ENCODE measurements at places on chromosomes 1 and 21.

- DNase-seq: no peak
Measured at GRCh38 chr1:233094269-233094668, 143.9 kb downstream of the NTPCR start.

DNA sequence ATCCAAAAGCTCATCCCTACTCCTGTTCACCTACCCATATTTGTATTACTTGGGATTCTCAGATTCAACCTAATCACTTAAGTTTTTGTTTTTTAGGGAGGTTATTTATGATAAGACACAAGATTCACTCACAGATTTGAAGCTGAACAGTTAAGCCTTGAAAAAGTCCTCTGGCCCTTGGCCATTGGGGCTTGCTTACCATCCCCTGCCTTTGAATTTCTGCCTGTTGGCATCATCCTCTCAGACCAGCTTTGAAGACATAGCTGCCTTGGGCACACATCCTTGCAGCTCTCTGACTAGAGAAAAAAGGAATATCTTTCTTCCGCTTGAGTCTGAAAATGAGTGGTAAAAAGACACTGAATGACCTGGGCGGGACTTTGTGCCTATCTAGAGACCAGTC lies 41.8 kb upstream of the RALGPS2 start:
- DNase-seq: no peak

DNA sequence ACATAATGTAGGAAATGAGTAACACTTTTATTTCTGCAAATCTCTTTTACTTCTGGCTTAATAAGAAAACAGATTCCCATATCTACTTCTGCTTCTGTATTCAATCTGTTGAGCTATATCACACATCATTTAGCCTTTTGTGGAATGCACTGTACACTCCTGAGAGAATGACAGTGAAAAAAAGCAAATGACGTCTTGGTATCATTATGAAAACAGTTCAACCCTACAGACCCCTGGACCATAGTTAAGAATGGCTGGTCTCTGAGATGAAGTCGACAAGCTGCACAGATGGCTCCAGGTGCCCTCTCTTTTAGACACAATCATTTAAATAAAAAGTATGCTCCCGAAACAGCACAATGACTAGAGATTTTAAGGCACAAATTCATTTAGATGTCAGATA lies 247.0 kb downstream of the RERE start:
- no peak for DNase-seq

GRCh38 chr1:219296430-219297355 lies 123.0 kb downstream of the LYPLAL1 start:
- no peak for DNase-seq

DNA sequence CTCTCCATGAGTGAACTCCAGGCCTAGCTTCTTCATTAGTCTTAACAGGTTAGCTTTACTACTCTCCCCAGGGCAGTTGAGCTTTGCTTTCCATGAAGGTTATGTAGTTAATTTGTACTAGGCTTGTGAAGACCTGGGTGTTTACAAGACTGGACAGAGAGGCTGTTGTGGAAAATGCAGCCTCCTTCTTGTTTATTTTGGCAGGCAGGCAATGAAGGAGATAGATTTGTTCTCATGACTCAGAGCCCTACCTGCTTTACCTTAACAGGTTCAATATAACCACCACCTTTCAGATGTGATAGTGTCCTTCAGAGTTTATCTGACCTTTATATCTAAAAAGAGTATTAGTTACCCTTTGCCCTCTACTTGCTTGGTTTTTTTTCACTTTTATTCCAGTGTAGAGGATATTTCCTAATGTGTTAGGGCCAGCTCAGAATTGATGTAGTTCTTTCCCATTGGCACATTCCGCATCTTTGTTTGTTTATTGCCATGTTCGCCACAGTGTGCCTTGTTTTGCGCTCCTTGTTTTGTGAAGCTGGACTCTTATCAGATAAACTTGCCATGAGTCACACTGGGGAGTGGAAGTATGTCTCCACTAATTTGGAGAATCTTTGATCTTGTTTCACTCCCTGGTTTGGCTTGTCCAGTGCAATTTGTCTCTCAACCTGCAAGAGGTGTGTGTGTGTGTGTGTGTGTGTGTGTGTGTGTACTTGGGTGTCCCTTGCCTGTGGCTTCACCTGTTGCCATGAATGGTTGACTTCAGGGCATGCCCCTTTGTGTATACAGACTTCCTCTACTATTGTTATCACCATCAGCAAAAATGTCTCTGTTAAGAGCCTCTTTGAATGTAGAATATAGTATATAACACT lies 87.4 kb upstream of the MACF1 start:
- DNase-seq: no peak

GRCh38 chr1:52836035-52836434 lies 6.5 kb upstream of the ZYG11A start:
- DNase-seq: no peak

GRCh38 chr21:28538987-28539622 lies 453.6 kb downstream of the LTN1 start:
- no peak for DNase-seq

DNA sequence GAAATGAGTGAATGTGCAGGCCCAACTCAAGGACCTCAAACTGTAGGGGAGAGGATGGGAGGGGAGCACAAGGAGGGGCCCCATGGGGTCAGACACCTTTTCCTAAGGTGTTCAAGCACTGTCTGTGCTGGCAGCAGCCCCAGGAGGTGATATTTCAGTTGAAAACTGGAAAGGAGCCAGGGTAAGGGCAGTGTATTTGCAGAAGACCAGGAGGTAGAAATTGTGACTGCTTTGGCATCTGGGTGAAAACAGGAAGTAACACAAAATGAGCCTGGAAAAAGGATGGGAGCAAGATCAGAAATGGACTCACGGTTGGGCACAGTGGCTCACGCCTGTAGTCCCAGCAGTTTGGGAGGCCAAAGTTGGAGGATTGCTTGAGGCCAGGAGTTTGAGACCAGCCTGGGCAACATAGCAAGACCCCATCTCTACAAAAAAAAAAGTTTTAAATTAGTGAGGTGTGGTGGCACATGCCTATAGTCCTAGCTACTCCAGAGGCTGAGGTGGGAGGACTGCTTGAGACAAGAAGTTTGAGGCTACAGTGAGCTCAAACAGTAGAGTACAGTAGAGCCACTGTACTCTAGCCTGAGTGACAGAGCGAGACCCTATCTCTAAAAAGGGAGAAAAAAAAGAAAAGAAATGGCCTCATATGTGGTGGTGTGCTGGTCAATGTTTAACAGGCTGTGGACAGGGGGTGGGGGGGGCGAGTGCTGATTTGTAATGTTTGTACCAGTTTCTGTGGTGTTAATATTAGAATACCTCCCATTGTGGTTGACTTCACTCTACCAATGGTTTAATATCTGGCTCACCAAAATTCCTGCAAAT lies 76.2 kb upstream of the ANGPTL1 start:
- DNase-seq: no peak

GRCh38 chr21:16324630-16325029 lies 594.8 kb downstream of the USP25 start:
- DNase-seq: no peak

DNA sequence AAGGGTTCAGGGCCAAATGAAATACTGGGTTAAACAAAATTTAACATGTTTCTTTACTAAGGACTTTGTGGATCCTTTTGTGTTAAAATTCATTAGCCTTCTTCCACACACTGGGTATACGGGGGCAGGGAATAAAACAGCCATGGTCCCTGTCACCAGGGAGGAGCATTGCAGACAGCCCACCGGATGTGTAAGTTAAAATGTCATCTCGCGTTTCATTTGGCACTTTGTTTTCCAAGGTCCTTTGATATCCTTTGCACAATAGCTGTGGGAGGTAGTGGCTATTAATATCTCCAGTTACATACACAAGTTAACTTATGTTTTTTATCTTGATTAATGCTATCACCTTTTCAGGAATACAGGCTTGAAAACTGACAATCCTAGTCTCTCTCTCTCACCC lies 172.7 kb downstream of the BARHL2 start:
- no peak for DNase-seq

DNA sequence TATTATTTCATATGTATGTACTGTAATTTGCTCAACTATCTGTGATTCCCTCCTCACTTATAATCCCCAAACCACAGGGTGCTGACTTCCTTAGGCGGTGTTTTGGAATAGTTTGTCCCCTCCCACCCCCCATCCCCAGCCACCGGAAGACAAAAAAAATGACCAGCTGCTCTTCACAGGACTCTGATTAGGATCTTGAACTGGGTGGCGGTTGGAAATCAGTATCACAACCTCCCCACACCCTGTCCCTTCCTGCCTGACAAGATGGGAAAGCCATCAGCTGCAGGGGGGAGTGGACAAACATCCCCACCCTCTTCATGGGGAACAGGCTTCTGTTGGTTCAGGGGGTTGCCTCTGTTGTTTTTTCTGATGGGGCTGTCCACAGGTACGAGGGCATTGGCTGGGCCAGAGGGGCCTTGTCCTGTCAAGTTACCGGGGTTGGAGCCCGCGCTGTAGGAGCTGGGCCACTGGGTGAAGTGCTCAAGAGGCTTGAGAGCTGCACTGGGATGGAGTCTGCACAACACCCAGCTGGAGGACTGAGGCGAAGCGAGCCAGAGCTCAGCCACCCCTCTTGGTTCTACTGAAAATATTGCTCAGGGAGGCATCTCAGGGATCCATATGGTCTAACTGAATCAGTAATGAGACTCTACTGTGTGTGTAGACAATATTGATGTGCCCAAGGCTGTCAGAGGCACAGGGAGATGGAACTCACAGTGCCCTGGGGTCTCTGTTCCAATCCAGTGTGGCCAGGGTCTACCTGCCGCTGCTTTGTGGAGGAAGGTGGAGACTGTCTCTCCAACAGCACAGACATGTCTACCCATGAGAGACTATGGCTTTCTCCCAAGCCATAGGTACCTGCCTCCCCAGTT lies 28.2 kb downstream of the NAV1 start:
- no peak for DNase-seq
